ENCODE measurements at places on chromosomes 16 and 17.

GRCh38 chr17:10217916-10218315 lies 19.5 kb upstream of the GAS7 start:
- DNase-seq, result no peak

DNA sequence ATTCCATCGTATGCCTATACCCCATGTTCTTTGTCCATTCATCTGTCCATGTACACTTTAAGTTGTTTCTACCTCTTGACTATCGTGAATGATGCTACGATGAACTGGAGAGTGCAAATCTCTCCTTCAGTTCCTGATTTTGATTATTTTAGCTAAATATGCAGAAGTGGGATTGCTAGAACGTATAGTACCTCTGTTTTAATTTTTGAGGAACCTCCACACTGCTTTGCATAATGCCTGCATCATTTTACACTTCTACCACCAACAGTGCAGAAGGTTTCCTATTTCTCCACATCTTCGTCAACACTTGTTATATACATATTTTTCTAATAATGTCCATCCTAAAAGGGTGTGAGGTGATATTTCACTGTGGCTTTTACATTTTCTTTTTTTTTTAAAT lies 43.9 kb downstream of the SDR42E1 start:
- no peak for DNase-seq

DNA sequence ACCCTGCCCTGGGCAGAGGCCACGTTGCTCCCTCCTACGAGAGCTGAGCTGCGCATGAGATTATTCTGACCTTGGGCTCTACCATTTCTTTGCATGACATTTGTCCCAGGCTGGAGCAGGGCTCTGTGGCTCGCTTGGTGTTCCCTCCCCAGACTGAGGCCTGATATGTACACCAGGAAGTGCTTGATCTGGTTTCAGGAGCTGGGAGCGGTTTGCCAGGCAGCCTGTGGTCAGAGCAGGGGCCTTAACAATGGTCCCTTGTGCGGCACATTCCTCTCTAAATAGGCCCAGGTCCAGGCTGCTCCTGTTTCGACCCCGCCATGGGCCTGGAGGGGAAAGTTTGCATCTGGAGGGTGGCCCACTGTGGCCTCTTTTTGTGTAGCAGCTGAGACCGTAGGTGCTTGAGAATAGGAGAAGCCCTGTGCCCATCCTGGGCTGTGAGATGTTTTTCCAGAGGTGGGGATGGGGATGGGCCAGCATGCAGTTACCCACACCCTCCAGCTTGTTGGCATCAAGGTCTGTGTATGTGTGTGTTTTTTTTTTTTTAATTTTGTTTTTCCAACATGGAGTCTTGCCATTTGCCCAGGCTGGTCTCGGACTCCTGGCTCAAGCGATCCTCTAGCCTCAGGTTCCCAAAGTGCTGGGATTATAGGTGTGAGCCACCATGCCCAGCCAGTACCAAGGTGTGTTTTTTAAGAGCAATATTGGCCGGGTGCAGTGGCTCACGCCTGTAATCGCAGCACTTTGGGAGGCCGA lies 253.9 kb downstream of the SEC14L1 start:
- DNase-seq, result no peak

- DNase-seq, result no peak
Observed at GRCh38 chr17:67121316-67121891, 77.0 kb downstream of the CACNG1 start.

- DNase-seq, result no peak
Observed at GRCh38 chr17:27654136-27654535, 23.1 kb downstream of the LGALS9 start.

DNA sequence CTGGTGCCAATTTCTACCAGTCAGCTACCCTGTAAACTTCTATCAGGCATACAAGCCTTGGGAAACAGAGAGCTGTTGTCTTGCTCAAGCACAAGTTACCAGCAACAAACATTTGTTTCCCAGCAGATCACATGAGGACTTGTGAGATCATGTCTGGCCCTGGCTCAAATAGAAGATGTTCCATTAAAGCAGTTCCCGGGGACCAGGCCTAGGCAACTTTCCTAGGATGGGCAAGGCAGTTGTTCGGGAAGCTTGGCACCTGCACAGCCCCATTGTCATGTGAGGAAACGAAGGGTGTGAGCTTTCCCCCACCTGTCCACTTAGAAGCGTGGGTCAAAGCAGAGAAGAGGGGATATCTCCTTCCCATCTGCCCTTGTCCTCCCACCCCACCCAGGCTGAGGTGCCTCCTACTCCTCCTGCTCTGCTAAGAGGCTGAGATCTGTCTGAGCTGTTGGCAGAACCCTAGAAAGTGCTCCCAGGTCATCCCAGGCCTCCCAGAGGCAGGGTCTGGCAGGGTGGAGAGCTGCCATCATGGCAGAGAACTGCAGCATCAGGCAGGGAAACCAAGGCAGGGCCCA lies 11.2 kb upstream of the SLC47A2 start:
- DNase-seq, result no peak

GRCh38 chr17:18280249-18280648 lies 19.8 kb downstream of the MIEF2 start:
- DNase-seq, result no peak

GRCh38 chr17:27276653-27277156 lies 17.2 kb upstream of the WSB1 start:
- no peak for DNase-seq

GRCh38 chr16:50939356-50939755 lies 197.5 kb downstream of the CYLD start:
- no peak for DNase-seq

DNA sequence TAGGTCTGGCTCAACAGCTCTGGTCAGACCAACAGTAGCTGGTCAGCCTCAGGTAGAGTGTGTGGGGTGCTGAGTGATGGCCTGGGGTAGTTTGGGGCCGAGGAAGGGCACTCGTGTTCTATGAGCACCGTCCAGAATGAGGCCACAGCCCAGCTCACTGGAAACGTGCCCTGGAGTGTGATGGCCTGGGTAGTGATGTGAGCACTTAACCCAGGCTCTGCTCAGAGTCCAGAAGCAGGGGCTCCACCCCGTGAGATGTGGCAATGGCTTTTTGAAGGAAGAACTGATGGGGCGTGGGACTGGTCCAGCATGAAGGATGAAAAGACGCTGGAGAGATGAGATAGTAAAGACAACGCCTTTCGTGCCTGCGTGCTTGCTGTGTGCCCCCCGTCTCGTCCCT lies 35.3 kb downstream of the NTN1 start:
- no peak for DNase-seq

- no peak for DNase-seq
Observed at GRCh38 chr16:10370096-10370726, 15.7 kb upstream of the ATF7IP2 start.

DNA sequence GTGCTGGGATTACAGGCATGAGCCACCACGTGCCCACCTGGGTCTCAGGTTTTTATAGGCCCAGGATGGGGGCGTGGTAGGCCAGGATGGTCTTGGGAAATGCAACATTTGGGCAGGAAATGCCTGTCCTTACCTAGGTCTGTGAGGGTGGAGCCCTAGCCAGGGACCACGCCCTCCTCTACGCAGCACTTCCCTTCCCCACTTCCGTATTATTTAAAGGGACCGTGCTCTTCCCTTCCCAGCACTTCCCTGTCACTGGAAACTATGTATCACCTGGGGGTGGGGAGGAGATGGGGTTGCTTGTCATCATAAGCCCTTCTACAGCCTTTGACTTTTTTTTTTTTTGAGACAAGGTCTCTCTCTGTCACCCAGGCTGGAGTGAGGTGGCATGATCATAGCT lies 238.9 kb upstream of the NLRP1 start:
- no peak for DNase-seq

DNA sequence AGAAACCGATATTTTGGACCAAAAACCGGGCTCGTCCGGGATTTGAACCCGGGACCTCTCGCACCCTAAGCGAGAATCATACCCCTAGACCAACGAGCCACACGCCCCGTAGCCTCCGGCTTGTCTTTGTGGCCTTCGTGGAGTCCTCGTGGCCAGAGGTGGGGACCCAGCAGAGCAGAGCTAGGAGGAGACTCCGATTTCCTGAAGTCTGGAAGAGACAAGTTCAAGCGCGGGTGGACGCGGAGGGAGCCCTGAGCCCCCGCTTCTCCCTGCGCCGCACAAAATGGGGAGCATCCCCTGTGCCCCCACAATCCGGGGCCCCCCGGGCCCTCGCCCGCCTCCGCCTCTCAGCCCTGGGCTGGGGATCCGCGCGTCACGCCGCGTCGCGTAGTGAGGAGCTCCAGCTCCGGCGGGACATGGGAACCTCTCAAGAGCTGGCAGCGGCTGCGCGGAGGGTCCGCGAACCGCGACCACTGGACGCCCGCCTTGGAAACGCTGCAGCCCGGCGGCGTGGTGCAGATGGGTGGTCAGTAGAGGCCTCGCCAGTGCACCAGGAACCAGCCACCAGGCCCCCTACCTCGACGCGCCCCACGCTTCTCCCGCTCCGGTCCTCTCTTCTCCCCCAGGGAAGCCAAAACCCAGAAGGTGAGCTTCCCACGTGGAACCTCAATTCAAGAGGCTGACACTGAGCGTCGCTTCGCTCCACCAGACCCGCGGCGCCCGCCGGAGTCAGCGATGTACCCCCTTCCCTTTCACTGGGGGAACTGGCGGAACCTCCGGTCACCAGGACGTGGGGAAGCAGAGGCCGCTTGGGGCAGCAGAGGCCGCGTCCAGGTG lies 5.2 kb upstream of the OR1F1 start:
- no peak for DNase-seq

- no peak for DNase-seq
Observed at GRCh38 chr16:20957153-20957552, 56.6 kb downstream of the LYRM1 start.

DNA sequence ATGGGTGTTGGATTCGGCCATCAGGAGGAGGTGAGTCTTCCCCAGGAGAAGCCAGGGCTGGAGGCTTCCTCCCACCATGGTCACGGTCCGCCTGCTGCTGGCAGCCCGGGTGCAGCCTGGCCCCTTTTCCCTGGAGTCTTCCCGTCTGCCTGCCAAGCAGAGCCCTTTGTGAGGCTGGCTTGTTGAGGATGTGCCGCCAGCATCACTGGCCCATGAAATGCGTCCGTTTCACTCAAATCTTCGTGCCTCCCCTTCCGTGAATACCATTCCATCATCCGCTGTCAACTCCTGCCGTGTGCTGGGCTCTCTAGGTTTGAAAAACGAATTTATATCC lies 9.6 kb downstream of the VPS4A start:
- no peak for DNase-seq

DNA sequence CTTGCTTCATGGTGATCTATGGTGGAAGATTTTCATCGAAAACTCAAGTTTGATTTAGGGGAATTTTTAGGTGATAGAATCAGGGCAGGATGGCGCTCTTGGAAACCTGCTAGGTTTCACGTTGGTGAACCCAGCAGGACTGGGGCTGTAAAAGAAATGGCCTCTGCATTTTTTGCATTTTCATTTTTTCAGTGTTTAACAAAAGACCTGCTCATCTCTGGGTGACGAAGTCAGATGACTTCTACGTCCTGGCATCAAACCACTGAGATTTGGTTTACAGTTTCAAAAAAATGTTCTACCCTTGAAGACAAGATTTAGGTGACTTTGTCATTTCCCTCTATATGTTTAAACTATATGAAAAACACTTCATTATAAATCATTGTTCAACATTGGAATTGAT lies 1.9 kb downstream of the PGS1 start:
- no peak for DNase-seq

DNA sequence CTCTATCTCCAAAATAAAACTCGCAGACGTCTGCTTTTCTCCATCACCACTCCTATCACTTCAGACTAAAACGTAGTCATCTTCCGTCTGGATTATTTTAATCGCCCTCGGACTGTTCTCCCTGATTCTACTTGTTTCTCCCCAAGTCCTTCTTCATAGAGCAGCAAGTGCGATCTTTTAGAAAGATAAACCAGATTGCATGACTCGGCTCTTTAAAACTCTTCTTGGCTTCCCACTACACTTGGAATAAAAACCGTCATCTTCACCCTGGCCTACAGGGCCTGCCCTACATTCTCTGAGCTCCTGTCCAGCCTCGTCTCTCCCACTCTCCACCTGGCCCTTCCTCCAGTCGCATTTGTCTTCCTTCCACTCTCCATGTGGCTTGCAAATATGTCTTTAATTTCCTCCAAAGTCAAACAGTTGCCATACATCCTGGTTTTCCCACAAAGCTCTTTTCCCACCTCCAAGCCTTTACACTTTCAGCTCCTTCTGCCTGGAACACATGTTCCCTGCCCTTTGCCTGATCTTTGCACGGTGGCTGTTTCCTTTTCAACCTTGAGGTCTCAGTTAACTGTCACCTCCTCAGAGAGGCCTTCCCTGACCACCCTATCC lies 70.5 kb upstream of the DHX40 start:
- no peak for DNase-seq

- DNase-seq, result no peak
Observed at GRCh38 chr16:19406891-19407491, 10.7 kb upstream of the TMC5 start.

- DNase-seq, result no peak
Observed at GRCh38 chr16:84927621-84928591, 83.4 kb downstream of the ZDHHC7 start.

DNA sequence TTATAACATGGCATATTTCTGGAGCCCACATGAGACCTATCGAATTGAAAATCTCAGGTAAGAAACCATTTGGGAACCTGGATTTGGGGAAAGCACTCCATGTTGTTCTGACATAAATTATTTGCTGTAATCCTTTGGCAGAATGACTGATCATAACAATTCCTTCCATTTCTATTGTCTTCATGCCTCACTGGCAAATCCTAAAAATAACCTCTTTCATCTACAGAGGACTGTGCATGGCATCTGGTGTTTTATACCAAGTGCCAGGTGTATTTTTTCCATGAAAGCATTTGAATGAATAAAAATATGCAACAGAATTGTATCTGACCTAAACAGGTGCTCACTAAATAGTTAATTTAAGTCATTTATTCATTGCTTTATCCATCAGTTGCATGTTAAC lies 33.7 kb upstream of the COQ7 start:
- no peak for DNase-seq

DNA sequence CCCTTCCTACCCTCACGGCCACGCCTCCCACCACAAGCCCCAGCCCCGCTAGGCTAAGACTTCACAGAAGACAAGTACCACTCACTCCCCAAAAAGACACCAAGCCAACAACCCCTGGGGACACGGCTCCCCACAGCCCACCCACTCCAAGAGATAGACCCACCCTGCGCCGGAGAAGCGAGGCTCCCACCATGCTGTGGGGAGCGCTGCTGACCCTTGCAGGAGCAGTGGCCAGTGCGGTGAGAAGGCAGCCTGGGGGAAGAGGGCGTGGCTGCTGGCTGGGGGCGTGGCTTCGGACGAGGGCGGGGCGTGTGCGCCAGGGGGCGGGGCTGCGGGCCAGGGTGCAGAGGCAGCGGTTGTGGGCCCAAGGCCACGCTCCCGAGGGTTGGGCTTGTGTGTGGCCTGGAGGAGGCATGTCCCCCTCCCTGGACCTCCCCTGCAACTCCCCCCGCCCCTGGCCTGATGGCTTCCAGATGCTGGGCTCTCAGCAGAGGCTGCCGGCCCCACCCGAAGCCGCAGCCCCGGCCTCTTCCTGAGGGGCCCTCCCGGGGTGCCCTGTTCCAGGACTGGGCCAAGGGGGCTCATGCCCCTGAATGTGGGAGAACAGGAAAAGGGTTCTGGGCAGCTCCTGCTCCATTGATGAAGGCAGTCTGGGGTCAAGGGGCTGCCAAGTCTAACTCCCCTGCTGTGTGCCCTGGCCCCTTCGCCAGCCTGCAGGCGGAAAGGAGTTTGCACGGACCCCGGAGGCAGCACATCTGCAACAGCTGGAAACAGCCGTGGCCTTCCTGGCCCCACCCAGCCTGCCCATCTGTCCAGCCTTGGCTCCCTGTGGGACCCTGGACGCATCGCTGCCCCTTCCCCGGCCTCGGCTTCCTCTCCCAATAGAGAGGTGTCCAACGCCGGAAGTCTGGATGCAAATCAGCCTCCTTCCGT lies 9.1 kb downstream of the TFAP4 start:
- no peak for DNase-seq
